HFFc6 (cell line): ENCODE measurements at places on chromosomes 3 and 15.

DNA sequence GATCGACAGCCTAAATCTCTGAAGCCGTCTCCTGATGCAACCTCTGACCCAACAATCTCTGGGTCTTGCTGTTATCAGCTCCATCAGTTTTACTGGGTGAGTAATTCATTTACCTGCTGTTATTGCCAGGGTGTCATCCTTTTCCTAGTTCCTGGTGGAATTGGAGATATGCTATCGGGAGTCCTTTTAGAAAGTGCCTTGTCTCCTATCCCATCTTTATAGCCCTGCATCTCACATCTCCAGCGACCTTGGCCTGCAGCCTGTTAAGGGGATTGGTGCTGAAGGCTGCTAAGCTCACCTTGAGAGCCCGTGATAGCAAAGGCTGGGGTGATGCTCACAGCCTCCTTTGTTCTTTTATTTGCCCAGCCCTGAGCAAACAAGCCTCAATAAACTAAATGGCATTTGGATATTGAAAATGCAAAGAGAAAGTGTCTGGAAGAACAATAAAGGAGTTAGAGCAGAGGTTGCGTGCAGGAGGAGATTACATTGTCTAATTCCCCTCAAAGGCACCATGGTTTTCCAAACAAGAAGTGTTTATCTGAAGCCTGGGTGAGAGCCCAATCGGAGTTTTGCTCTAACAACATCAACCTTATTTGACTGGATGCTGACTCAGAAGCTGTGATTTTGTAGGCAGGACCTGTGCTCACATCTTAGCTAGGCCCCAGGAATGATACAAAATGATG, 101.8 kb downstream of the RPLP1 start:
- no peak for DNase-seq

- no peak for DNase-seq
Measured at GRCh38 chr3:39025222-39025970, 26.3 kb downstream of the SCN11A start.

- DNase-seq, result no peak
Measured at GRCh38 chr3:122079524-122080206, 24.5 kb downstream of the CD86 start.

DNA sequence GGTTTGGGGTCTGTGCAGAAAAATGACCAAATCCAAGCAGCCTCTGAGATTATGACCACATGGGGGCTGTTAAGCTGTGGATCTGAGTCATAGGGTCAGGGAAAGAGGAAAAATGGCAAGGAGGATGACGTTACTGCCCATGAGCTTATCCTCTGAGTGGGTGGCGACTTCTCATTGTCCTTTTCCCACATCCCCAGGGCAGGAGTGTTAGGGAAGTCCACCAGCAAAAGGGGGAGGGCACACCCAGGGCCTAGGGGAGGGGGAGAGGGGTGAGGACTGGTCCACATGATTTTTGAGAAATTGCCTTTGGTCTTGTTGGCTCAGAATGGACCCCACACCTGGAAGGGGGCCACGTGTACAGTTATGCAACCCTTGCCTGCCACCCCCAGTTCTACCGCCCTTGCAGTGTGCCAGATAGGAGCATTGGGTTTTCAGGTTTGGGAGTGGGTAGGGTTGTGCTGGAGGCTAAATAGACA, 2.6 kb downstream of the CD276 start:
- DNase-seq, result peak; percentile 84

GRCh38 chr15:96285305-96285704, 45.2 kb upstream of the NR2F2 start:
- DNase-seq, result peak; percentile 53

DNA sequence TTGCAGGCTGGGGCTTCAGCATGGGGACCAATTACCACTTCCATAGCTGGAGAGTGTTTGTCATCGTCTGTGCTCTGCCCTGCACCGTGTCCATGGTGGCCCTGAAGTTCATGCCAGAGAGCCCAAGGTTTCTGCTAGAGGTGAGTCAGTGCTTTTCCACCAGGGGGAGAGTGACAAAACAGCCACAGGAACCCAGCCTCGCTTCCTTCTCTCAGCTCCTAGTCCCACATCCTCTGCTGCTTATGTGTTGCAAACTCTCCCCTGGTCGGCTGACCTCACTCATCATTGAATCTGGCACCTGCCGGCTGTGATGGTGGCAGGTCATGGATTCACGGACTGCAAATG, 158.3 kb downstream of the SV2B start:
- DNase-seq, result no peak
